ENCODE measurements at places on chromosomes 13 and 19.

DNA sequence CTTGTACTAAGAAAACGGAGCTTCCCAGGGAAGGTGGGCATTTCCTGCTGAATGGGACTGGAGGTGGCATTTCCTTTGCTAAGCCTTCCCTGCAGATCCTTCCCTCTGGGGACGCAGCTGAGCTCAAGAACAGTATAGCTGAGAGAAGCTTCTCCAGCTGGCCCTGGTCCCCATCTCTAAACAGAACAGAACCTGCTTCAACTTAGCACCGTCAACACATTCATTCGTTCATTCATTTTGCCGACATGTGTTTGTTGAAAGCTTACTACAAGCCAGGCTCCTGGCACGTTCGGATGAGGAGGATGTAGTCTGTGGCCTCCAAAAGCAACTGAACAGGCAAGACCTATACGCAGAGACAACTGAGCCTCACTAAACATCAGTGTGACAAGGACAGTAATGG lies 36.6 kb upstream of the PEPD start:
- DNase-seq, result no peak

DNA sequence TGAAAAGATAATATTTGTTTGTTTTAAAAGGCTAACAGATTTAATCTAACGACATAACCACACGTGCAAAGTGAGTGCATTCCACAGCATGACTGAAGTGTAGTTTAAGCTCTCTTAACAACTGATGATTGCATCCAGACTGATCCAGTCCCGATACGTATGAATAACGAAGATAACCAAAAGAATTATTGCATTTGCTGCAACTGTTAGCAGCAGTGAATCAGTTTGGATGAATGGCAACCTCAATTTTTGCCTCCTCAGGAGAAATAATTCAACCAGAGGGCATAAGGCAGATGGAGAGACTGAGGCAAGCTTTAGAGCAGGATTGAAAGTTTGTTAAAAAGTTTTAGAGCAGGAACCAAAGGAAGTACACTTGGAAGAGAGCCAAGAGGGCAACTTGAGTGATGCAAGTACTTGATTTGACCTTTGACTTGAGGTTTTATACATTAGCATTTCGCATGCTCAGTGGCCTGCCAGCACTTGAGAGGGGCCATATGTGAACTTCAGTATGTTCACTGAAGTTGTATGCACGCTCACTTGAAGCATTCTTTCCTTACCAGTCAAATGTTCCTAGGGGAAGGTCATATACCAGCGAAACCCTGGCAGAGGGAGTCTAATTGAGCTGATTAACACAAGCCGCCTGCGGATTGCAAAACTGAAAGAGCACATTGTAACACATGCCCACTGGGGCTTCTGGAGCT lies 835.0 kb upstream of the PCDH20 start:
- no peak for DNase-seq

DNA sequence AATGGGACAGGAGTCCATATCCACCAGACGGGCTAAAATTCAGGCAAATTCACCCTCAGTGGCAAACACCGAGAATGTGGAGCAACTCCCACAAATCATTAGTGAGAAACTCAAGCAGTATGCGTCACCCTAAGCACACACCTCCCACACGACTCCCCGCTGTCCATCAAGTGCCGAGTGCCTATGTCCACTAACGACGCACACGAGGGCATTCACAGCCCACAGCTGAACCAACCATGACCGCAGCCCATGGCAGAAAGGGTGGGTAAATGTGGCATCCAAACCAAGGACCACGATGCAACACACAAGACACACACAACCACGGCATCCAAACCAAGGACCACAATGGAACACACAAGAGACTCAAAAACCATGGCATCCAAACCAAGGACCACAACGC lies 22.0 kb downstream of the MIER2 start:
- DNase-seq, result no peak

- DNase-seq, result peak; percentile 86
Measured at GRCh38 chr13:45511310-45512097, 46.8 kb downstream of the COG3 start.

DNA sequence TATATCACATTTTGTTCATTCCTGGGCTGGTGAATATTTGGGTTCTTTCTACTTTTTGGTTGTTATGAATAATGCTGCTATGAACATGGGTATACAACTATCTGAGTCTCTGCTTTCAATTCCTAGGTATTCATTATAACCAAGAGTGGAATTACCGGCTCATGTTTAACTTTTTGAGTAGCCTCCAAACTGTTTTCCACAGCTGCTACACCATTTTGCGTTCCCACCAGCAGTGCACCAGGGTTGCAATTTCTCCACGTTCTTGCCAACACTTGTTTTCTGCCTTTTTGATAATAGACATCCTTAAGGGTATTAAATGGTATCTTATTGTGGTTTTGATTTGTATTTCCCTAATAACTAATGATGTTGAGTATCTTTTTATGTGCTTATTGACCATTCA lies 16.8 kb downstream of the CDK8 start:
- no peak for DNase-seq

GRCh38 chr13:49681842-49682435 lies 9.3 kb downstream of the EBPL start:
- DNase-seq, result no peak

DNA sequence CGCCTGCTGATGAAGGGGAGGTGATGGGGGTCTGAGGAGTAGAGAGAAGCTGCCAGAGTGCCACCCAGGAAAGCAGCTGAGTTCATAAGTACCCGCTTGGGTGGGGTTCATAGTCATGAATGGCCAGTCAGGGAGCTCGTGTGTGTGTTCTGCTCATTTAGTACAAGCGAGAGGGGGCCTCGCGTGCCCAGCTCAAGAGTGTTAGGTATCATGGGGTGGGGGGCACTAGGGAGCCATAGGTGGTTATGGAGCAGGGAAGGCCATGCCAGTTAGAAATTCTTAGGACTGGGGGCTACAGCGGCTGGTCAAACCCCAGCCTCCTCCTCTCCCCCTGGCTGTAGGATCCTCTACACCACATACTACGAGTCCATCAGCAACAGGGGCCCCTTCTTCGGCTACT lies 46.8 kb downstream of the CD320 start:
- no peak for DNase-seq

GRCh38 chr13:81048026-81048461 lies 707.1 kb upstream of the SPRY2 start:
- DNase-seq, result no peak

GRCh38 chr13:108026680-108027410 lies 188.5 kb downstream of the LIG4 start:
- DNase-seq, result no peak

- DNase-seq, result peak; percentile 41
Measured at GRCh38 chr13:80305737-80306136, 35.2 kb downstream of the SPRY2 start.

GRCh38 chr13:99280166-99280565 lies 22.0 kb upstream of the GPR18 start:
- DNase-seq, result no peak

DNA sequence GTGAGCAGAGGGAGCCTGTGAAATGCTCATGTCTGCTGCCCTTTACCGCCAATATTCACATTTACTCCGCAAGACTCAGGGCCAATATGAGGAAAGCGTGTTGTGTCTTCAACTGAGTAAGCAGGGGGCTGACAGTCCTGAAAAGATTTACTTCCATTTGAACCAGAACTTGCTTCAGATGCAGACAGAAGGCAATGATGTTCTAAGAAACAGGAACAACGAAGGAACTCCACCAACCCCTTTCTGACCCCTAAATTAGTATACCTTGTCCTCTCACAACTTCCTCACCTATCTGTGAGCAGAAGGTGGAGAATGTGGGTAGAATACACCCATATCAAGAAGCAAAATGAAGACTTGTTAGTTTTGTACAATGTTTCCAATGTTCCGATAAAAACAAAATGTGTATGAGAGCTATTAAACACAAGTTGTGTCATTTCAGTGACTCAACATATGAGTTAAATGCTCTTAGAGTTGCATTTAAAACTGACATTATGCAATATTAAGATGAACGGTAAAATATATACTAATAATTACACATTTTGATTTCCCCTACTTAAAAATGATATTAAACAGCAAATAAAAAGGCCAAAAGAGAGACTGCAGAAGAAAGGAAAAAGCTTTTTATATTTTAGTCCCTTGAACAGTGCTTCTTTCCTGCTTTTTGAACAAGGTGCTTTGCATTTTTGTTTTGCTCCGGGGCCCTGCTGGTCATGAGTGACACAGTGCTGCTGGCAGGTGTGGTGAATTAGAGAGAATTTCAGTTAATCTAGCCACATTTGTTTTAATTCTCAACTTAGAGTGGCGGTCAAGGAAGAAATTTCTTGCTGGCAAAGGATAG lies 16.0 kb downstream of the TMEM272 start:
- no peak for DNase-seq

DNA sequence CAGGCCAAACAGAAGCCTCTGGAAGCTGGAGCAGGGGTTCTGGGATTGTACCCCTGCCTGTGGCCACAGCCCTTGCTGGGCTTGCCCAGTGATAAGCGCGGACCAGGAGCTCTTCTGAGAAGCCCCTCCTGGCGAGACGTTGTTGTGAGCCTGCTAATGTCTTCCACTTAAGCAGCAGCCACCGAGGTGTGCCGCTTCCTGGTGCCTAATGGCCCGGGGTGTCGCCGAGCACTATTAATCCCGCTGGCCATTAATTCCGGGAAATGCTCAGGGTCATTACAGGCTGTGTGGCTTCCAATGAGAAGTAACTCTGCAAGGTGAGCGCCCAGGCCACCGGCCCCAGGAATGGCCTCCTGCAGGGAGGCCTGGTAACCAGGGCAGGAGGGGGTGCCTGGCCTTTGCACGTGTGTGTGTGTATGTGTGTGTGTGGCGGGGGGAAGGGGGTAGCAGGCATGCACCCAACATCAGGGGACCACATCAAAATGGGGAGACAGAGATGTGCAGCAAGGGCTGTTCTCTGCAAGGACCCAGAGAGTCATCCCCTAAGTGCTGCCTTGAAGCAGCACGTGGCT lies 175.0 kb downstream of the URI1 start:
- no peak for DNase-seq

DNA sequence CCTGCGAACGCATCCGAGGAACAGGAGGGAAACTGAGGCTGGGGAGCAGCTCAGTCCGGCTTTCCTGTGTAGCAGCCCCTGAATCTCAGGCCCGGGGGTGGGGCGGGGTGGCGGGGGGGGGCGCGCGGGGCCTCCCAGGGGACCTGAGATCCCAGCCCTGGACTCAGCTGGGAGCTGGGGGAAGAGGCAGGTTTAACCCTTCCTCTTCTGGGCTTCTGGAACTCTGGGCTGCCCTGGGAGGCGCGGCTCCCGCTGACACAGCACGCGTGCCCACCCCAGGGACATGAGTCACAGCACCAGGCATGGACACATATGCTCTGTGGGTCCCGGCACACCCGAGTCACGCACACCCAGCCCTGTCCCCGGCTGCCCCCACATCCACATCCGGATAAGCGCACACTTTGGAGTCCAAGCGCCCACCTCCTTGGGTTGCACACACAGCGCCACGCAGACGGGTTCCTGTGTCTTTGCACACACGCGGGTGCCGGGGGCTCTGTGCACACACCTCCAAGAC lies 3.5 kb upstream of the CIRBP start:
- DNase-seq, result peak; percentile 85

DNA sequence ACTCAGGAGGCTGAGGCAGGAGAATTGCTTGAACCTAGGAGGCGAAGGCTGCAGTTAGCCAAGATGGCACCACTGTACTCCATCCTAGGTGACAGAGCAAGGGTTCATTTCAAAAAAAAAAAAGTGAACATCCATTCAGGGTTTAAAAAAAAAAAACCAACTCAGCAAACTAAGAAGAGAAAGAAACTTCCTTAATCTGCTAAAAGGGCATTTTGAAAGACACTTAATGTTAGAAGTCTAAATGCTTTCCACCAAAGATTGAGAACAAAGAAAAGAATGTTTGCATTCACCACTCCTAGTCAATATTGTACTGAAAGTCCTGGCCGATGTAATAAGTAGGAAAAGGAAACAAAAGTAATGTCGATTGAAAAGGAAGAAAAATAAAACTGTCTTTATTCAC lies 7.1 kb upstream of the PSMC4 start:
- no peak for DNase-seq

DNA sequence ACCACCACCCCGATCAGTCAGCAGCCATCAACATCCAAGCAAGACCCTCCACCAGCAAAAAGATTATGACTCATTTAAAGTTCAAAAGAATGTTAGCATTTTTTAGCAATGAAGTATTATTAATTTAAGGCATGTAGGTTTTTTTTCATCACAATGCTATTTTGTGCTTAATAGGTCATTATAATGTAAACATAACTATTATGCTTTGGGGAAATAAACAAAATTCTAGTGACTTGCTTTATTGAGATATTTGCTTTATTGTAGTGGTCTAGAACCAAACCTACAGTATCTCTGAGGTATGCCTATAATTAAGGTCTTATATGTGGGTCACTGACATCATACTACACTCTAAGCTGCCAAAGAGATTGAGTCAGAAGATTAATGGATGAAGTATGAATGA lies 20.0 kb downstream of the KLF12 start:
- DNase-seq, result no peak

DNA sequence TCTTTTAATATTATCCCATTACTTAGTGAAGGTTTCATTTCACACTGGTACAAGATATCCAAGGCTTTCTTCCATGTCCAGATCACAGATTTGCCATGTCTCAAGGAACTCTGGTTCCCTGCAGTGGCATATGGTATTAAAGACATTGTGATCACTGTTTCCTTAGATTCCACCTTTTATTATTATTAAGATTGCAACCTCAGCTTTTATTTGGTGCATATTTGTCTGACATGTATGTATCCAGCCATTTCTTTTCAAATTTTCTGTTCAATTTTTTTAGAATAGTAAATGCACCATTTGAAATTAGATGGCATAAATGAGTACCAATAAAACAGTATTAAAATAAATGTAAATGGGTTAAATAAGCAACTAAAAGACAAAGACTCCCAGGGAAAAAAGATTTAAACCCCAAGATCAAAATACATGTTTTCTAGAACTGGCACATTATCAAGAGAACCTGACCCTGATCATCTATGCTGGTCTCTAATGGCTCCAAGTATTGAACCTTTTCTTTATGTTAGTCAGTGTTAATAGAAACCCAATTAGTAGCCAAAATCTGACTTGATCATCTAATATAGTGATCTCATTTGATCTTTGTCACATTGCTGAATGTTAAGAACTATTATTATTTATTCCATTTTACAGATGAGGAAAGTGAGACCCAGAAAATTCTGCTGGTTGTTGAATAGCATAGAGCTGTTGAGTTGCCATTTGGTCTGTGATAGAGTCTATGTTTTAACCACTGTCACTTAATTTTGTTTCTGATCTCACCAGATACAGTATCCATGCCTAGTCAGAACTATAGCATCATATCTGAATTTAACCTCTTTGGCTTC lies at the start of gene OR10H4:
Gene OR10H4, plus strand, starts transcription at position 786 of the 836 bp plus-strand sequence. Its CDS starts 0 bp downstream, at position 786.
- no peak for DNase-seq

- no peak for DNase-seq
Measured at GRCh38 chr13:59877933-59878332, 285.8 kb downstream of the DIAPH3 start.
